Stimulated activated CD8-positive, alpha-beta memory T cell treated with anti-CD3 and anti-CD28 coated beads, Interleukin-4, amount 100 ng/mL, for 1 hour (primary cell): ENCODE measurements at places on chromosomes 3 and 15.

DNA sequence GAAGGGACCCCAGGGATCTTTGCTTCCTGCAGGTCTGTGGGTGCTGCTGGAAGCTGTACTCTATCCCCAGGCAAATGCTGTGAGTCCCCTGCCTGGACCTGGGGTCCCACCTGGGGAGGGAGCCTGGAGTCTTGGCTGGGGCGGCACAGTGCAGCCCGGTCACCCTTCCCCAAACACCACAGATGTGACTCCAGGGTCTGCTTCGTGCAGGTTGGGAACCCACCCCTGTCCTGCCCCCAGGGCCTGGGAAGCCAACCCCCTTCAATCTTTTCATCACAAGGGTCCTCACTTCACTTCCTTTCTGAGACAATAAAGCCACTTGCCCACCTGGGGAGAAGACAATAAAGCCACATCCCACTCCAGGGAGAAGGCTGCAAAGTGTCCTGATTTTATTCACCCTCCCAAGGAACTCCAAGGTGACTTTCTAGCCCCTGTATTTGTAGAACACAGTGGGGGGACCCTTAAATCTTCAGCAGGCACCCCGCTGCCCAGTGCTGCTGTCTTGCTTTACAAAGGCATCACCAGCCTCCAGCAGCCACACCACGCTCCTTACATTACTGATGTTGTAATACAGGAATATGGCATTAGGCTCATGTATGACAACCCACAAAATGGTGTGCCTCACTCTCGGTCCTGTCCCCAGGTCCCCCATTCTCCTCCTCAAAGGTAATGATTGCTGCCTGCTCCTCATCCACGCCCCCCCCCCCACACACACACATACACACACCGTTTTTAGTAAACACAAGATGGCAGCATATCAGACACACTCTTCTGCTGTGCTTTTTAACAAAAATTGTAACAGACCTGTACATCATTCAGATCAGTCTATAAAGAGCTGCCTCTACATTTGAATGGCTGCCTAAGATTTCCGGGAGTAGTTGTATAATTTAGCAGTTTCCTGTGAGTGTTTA, 9.9 kb downstream of the C3orf22 start:
- DNase-seq, result no peak

DNA sequence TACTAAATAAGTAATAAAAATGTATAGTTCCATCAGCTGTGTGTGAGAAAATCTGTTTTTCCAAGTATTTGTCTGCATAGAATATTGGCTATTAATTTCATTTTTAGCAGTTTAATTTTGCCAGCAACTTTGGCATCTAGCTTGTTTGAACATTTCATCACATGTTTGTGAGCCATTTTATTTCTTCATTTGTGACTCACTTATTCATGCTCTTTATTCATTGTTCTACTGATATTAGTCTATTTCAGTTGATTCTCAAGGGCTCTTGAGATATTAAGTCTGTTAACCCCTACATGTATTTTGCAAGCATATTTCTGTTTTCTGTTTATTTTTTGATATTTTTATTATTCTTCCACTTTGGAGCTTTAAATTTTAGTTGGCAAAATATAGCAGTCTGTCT, 74.0 kb upstream of the PHLDB2 start:
- no peak for DNase-seq

GRCh38 chr3:129476586-129476985, 36.6 kb downstream of the IFT122 start:
- no peak for DNase-seq

DNA sequence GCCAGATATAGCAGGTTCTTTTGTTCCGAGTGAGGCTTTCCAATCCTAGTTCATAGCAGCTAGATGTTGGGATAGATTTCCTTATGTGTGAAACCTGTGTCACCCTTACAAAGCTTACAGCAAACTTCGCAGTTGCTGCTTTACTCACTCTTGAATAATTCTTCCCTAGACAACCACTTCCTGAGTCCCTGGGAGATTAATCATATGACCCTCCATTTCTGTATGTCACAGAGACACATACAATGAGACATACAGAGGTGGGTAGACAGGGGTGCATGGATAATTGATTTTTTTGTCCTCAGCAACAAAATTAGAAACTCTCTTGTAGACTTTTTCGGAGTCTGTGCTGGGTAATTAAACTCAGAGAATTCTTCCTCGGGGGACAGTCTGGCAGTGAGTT, 163.2 kb downstream of the NSUN3 start:
- no peak for DNase-seq

- DNase-seq, result no peak
Measured at GRCh38 chr15:29045717-29046116, 159.9 kb downstream of the APBA2 start.

DNA sequence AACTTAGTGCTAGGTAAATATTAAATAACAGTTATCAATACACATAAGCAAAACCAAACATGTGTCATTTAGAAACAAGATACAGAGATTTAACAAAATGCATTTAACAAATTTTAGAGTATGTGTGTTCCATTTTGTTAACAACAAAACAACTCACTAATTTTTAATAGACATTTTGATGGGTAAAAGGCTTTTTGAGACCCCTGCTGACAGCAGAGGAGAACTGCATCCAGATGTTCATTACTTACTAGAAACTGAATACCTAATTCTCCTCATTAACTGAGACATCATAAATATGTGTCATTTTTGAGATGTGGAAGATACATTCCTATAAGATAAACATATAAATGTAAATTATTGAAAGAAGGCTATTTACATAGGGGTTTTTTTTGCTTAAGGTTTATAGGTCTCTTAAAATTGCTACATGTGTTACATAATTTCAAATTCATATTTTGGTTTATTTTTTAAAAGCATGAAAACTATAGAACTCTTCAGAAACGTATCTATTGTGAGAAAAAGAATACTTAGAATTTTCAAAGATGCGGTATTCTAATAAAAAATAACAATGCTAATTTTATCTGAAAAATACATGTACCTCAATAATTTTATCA, 1009.8 kb downstream of the TUSC7 start:
- no peak for DNase-seq

- no peak for DNase-seq
Measured at GRCh38 chr15:60582370-60583036, 103.6 kb upstream of the ICE2 start.
